Heart left ventricle (tissue), 16 donors: ENCODE measurements at places on chromosomes 16 and 17. TPM values are rescaled to one million over a fixed set of nuclear protein-coding genes. Genes with fewer than 3 reads are reported as not detected.

DNA sequence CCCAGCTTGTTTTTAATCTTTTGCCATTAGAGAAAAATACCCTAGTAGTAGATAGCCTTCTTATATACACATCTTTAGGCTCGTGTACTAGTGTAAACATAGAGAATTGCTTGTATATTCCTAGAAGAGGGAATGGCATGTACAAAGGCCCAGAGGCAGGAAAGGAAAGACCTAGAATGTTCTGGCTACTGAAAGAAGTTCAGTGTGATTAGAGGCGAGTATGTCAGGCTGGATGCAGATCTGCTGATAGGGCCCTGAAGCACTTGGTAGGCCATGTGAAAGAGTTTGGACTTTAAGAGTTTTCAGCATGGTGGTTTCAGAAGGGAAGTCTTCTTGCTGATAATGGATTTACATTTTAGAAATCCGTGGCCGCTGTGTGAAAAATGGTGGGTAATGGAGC, 17.4 kb downstream of the CTCF start:
- DNase-seq = no peak

- no peak for DNase-seq
These were observed 42.1 kb upstream of the TAOK1 start for GRCh38 chr17:29347831-29348629.

DNA sequence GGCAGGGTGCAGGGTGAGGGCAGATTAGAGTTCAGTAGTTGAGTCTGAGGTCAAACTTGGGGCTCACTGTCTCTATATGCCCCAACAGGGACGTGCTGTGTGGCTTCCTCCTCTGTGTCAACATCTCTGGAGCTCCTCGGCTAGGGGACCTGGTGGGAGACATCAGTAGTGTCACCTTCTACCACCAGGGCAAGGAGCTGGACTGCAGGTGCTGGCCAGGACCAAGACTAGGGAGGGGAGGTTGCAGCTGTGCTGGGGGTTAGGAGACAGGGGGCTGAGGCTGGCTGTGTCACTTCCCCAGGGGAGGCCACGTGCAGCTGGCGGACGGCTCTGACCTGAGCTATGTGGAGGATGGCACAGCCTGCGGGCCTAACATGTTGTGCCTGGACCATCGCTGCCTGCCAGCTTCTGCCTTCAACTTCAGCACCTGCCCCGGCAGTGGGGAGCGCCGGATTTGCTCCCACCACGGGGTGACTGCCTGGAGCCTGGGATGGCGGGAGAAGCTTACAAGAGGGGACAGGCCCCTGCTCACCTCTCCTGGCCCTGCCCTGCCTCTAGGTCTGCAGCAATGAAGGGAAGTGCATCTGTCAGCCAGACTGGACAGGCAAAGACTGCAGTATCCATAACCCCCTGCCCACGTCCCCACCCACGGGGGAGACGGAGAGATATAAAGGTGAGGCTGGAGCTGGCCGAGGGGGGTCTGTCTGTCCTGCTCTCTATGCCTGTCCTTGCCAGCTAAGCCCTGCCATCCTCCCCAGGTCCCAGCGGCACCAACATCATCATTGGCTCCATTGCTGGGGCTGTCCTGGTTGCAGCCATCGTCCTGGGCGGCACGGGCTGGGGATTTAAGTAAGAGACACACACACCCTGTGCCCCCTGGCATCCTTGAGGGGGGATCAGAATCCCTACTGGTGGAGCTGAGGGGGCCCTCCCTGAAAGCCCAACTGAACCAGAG, 18.9 kb downstream of the ADAM11 start:
- DNase-seq = no peak

- no peak for DNase-seq
These were observed 484 bp downstream of the FZD2 start for GRCh38 chr17:44557651-44558285.

- DNase-seq = no peak
These were observed 118.5 kb downstream of the USP22 start for GRCh38 chr17:20924306-20924705.

DNA sequence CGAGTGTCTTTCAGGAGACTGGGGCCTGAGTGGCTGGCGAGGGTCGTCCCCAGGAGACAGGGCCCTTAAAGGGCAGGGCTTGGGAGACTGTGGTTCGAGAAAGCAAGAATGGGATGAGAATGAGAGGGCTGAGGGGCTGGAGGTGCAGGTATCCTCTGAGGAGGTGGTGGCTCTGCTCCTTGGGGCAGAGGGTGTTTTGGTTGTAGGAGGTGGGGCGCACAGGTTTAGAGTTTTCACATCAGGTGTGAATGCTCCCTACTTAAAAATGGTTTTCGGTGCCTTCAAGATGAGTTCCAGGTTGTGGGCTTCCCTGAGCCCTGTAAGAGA, 430 bp downstream of the BCAS3 start:
- DNase-seq = no peak

DNA sequence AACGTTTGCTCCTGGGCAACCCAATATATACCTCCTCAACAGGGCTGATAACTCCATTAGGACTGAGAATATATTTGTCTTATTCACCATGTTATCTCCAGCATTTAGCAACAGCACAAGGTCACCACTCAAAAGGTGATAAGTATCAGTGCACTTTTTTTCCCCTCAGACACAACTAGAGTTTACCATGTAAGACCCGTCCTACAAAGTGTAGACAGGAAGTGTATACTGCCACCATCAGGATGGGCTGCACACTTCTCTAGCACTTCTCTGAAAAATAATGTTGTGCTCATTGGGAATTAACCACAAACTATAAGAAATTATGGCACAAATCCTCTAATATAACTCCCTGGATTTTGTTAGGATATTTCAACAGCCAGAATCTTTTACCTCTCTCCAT, 5.7 kb upstream of the VAT1L start:
- no peak for DNase-seq

DNA sequence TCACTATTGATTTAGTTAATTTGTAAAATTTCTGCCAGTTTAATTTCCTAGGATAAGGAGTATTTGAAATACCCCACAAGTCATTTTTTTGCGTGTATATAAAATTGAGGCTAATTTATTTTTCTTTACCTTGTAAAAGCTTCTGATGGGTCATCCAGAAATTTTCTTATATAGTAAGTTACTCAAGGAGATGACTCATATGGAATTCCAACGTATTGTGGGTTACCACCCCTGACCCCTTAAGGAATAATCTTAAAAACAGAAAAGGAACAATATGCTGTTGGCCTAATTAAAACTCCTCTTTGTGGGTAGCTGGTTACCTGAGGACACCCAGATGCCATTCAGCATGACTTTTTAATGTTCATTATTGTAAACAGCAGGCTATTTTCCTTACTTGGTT, 13.6 kb downstream of the HEATR6 start:
- no peak for DNase-seq

DNA sequence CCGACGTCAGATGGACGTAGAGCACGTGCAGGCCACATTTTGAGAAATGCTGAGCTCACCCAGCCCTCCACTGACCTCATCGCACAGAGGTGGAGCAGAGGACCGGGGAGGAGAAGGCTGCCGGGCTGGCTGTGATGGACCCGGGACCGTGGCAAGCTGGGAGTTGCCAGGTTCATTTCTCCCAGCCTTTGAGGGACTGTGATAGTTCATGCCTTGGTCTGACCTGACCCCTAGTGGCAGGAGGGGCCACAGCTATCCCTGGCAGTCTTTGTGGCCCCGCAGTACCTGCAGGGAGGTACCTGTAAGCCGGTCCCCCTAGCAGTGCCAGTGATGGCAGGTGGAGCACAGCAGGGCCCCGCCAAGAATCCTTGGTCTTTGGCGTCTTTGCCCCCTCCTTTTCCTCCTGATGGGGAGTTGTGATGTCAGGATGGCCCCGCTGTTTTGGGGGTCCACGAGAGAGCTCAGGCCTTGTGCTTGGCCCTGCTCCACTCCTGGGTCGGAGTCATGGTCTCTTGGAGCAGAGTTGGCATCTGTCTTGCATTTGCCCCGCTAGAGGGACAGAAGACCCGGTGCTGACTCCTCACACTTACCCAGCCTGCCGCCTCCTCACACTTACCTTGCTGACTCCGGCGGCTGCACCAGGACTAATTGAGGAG, 50.4 kb downstream of the OR1D5 start:
- peak; percentile 62 for DNase-seq

- DNase-seq = no peak
These were observed 35.9 kb upstream of the KIFC3 start for GRCh38 chr16:57838161-57838560.

GRCh38 chr16:9366048-9366969, 274.9 kb downstream of the HAPSTR1 start:
- no peak for DNase-seq

DNA sequence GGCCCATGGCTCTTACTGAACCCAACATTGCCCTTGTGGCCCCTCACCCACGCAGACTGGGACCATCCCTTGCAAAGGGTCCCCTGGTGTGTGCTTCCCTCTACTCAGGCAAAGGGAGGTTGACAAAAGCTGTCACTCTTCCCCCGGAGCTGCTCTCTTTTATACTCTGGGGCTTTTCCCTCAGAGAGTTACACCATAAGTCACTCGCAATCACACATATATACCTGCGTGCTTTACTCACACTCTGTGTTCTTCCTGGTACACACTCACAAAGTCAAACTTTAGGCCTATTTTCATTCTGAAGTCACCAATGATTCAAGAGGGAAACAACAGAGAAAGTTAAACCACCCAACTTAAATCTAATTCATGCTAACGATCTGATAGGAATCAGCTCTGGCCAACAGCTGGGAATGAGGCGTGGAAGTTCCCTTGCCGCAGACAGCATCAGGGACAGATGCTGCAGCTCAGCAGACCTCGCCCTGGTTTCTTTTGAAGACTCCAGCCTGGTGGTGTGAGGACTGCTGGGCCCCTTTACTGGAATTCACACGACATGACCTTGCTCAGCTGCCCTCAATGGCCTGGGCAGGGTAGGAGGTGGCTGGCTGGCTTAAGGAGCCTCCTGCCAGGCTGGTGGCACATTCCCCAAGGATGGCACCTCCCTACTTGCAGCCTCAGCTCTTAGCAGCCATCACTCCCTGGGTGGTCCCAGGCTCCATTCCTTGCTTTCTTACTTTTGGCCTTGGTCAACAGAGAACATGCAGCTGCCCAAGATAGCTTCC, 27.3 kb downstream of the HIC1 start:
- no peak for DNase-seq

- DNase-seq = no peak
These were observed 5.6 kb downstream of the AKAP1 start for GRCh38 chr17:57090560-57091185.

DNA sequence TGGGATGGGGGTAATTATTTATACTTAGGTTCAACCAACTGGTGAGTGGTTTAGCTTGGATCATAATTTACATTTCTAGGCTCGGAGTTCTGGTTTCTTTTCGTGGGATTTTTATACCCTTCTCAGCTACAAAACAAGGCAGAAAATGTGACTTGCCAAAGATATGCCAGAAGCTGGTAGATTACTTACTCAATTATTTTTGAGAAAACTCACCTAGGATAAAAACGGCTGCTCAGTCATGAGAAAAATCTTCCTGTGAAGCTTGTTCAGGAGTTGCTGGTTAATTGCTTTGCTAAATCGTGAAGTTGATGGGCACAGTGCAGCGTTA, 1.1 kb downstream of the NDEL1 start:
- no peak for DNase-seq

- no peak for DNase-seq
These were observed 47.8 kb downstream of the PITPNM3 start for GRCh38 chr17:6508519-6509030.

- DNase-seq = no peak
These were observed 766 bp upstream of the B3GNT9 start for GRCh38 chr16:67151431-67152097.

- no peak for DNase-seq
These were observed 979 bp downstream of the ABHD15 start for GRCh38 chr17:29565643-29566472.

- peak; percentile 79 for DNase-seq
These were observed 14.9 kb downstream of the TFAP4 start for GRCh38 chr16:4257646-4258556.

GRCh38 chr17:48219617-48220016, 112.1 kb downstream of the SNX11 start:
- DNase-seq = no peak

DNA sequence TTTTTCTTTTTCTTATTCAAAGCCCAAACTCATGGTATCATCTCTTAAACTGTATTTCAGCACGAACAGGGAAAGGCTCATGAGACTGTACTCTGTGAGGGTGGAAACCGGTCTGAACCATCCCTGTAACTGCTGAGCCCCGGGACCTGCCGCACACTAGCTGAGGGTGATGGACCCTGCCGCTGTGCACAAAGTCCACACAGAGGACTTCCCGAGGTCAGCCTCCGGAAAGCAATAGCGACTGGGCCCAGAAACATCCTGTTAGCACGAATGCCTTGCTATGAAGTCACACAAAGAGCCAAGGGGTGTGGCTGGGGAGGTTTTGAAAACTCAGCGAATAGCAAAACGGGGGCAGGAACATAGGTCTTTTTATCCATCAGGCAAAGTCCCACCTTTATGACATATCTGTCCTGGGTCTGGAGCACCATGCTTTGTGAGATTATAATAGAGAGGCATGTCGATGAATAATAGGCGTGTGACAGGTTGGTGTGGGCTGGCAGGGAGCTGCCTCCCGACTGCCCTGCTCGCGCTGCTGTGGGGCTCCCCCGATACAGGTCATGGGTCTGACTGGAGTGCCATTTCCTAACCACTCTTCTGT, 33.4 kb downstream of the CDK5R1 start:
- peak; percentile 39 for DNase-seq

GRCh38 chr16:82776470-82777146, 149.8 kb downstream of the CDH13 start:
- DNase-seq = no peak

DNA sequence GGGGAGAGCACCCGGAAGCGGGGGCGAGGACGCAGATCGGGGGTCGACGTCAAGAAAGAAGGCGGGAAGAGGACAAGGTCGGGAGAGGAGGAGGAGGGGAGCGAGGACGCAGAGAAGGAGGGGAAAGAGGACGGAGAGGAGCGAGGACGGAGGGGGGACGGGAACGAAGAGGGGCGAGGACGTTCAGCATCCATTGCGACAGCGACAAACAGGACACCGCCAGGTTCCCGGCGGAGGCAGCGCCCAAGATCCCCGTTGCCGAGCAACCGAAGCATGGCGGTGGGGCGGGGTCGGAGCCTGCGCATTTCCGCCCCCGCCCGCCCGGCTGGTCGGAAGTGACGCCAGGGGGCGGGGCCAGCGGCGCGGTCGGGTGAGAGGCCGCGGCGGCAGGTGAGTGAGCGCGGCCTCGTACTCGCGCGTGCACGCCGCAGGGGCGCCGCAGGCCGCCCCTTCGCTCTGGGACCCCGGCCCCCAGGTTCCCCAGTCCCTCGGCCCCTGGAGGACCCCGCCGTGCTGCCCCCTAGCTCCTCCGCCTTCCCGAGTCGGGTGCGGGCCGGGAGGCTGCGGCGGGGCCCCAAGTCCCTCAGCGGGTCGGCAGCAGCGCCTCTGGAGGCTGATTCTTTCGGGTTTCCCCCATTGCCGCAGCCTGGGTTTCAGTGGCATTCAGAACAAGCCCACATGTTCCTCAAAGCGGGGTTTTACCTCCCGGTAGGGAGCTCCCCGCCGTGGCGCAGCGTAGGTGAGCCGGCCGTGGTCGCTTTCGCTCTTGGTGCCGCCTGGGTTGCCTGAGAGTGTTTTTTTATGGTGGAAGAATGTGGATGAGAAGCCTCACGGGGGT, at the start of gene FAM234A:
Gene FAM234A (plus strand): TSS at position 354 of the 838 bp plus-strand sequence. CDS start 19,593 bp downstream, outside the sequence.
- DNase-seq = peak; percentile 95

PYDC1 gene
- not detected for polyA plus RNA-seq

TBC1D3H gene
- polyA plus RNA-seq = not detected

FAM83G gene
- 12.8 TPM for polyA plus RNA-seq

MMP15 gene
- polyA plus RNA-seq = 45.3 TPM

EEF2KMT gene
- 3.2 TPM for polyA plus RNA-seq

ASPHD1 gene
- not detected for polyA plus RNA-seq

KRT40 gene
- not detected for polyA plus RNA-seq

TM4SF5 gene
- not detected for polyA plus RNA-seq

CNTD1 gene
- 0.10 TPM for polyA plus RNA-seq

TACO1 gene
- polyA plus RNA-seq = 52.7 TPM

PARN gene
- 16.7 TPM for polyA plus RNA-seq

SOST gene
- not detected for polyA plus RNA-seq

CD300A gene
- 0.72 TPM for polyA plus RNA-seq
